ENCODE measurements at places on chromosomes 16 and 17. TPM values are rescaled to one million over a fixed set of nuclear protein-coding genes. Genes with fewer than 3 reads are reported as not detected.

The KRTAP3-2 gene
- not detected for total RNA-seq

The KRT14 gene
- total RNA-seq = not detected

The KIF2B gene
- not detected for total RNA-seq

The PNPO gene
- 45.1 TPM for total RNA-seq

DNA sequence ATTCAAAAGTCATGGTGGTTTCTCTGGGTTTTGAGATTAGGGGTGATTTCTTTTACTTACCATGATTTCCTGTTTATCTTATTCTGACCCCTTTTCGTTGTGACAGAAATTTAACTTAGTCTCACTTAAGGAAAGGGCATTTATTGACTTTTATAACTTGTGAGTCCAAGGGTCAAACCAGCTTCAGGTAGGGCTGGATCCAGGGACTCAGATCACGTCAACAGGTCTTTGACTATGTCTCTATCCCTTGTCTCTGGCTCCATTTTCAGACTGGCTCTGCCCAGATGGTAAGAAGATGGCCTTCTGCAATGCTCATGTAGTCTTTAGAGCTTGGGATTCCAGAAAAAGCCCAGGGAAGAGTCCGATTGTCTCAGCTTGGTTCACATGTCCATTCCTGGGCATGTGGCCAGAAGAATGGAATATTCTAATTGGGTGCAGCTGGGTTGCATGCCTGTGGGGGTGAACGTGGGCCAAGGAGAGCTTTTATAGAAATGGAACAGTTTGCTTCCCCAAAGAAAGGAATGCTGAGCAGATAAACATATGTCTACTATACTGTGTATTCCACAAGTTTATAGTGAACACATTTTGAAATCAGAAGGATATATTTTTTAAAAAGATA is 13.4 kb downstream of the USP43 start:
- no peaks in the 10 kb centered on the region for H3K36me3 ChIP-seq
- no peak for DNase-seq
- no peak overlapping the region for H3K27ac ChIP-seq

DNA sequence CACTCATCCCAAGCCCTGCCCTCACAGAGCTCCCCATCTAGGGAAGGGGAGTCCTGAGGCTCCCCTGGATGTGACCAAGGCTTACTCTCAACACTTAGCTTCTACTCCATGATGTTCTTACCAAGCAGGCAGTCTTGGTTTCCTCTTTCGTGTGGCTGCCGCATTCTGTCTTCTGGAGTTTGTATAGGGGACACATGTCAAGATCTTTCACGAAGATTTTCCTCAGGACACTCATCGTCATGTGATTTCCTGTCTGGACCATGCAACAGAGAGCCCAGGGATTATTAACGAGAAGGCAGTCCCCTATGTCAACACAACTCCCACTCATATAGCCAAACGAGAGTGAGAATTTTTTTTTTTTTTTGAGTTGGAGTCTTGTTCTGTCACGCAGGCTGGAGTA is 10.4 kb downstream of the PRSS54 start:
- no peaks in the 10 kb centered on the region for H3K4me1 ChIP-seq
- H3K36me3 ChIP-seq = no peaks in the 10 kb centered on the region
- no peak overlapping the region for H3K27ac ChIP-seq
- H3K4me3 ChIP-seq = no peak overlapping the region
- no peaks in the 10 kb centered on the region for H3K27me3 ChIP-seq

GRCh38 chr17:78341559-78342448 is 18.1 kb downstream of the SOCS3 start:
- no peaks in the 10 kb centered on the region for H3K27me3 ChIP-seq
- DNase-seq = peak; percentile 86
- H3K36me3 ChIP-seq = no peaks in the 10 kb centered on the region
- H3K4me3 ChIP-seq = no peak overlapping the region

- no peaks in the 10 kb centered on the region for H3K4me1 ChIP-seq
- H3K27me3 ChIP-seq = no peaks in the 10 kb centered on the region
- H3K27ac ChIP-seq = no peak overlapping the region
- DNase-seq = no peak
- peaks cover 10% of the 10 kb centered on the region for H3K36me3 ChIP-seq
- no peak overlapping the region for H3K4me3 ChIP-seq
Observed at GRCh38 chr16:58010886-58011285, 9.7 kb downstream of the USB1 start.

DNA sequence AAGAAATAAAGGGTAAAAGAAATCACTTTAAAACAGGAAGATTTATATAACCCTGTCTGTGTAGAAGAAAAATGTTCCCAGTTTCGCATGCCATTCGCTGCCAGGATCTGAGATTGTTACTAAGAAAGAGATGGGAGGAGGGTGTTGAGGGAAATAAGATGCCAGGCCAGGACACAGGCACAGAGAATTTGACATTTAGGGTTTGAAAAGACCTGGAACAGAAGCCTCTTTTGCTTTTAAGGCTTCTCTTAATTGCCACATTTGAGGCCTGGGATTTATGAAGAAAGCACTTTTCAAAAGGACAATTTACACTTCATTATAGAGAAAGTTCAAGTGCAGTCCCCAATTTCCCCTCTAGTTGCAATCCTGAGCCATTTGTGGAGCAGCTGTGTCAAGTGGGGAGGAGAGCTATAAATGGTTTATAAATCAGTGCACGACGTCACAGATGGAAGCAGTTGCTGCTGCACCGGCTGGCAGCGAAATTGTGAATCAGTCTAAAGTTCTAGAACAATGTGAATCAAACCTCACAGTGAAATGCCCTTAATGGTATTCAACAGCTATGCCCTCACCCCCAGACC is 26.5 kb upstream of the C16orf87 start:
- no peaks in the 10 kb centered on the region for H3K4me1 ChIP-seq
- H3K36me3 ChIP-seq = no peaks in the 10 kb centered on the region
- no peak overlapping the region for H3K4me3 ChIP-seq
- H3K27ac ChIP-seq = no peak overlapping the region

- no peaks in the 10 kb centered on the region for H3K36me3 ChIP-seq
- no peak overlapping the region for H3K4me3 ChIP-seq
- H3K4me1 ChIP-seq = no peaks in the 10 kb centered on the region
Observed at GRCh38 chr16:2734844-2735515, 15.0 kb upstream of the PRSS27 start.

- H3K36me3 ChIP-seq = no peaks in the 10 kb centered on the region
- no peaks in the 10 kb centered on the region for H3K27me3 ChIP-seq
- no peak overlapping the region for H3K4me3 ChIP-seq
- no peak overlapping the region for H3K27ac ChIP-seq
- peaks cover 11% of the 10 kb centered on the region for H3K4me1 ChIP-seq
- no peak for DNase-seq
Observed at GRCh38 chr16:19106625-19107020, 7.1 kb upstream of the ITPRIPL2 start.

- no peak for DNase-seq
- no peak overlapping the region for H3K4me3 ChIP-seq
- no peaks in the 10 kb centered on the region for H3K27me3 ChIP-seq
- peaks cover 8% of the 10 kb centered on the region for H3K36me3 ChIP-seq
- no peaks in the 10 kb centered on the region for H3K4me1 ChIP-seq
Observed at GRCh38 chr17:44354582-44355561, 8.8 kb downstream of the FAM171A2 start.

GRCh38 chr16:82945420-82946101 is 318.8 kb downstream of the CDH13 start:
- no peak overlapping the region for H3K27ac ChIP-seq
- DNase-seq = no peak
- H3K36me3 ChIP-seq = no peaks in the 10 kb centered on the region
- no peaks in the 10 kb centered on the region for H3K27me3 ChIP-seq
- H3K4me3 ChIP-seq = no peak overlapping the region
- no peaks in the 10 kb centered on the region for H3K4me1 ChIP-seq
